Putamen (tissue), 1 donor: ENCODE measurements at places on chromosomes 2 and 18.

GRCh38 chr18:61337527-61337926 is 4.3 kb downstream of the CDH20 start:
- no peak for DNase-seq

- no peak for DNase-seq
Measured at GRCh38 chr18:25140124-25140961, 211.6 kb downstream of the ZNF521 start.

GRCh38 chr2:1742681-1743395 is 1.5 kb downstream of the PXDN start:
- DNase-seq = no peak

DNA sequence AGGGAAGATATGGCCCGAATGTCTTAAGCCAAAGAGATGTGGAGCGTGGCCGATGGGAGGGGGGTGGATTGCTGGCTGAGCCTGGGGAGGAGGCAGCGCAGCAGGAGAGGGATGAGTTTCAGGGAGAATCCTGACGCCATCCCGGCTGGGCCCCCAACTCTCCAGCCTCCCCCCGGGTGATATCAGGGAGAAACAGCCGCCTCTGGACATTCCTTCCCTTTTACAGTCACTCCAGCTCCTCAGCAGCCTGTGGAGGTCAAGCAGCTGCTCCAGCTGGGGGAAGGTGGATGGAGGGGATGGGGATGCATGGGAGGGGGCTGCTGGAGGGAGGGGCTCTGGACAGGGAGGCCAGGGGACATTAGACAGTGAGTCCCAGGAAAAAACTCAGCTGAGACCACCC is 9.5 kb upstream of the DES start:
- DNase-seq = no peak

DNA sequence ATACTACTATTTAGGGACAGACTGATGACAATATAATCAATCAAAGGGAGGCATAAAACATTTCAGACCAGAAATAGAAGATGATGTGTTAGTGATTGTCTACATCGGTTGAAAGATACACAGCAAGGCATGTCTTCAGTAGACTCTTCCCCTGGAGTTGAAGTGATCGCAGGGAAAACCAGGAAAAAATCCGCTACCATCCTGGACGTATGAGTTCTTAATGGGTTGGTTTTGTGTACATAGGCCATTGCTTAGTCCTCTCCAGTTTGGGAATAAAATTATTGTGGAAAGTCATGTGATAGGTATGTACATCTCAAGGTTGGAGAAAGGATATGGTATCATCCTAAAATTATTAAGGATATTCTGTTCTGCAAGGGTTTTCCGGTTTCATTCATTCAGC is 4.3 kb downstream of the APCDD1 start:
- no peak for DNase-seq

GRCh38 chr18:54255141-54255540 is 14.2 kb upstream of the POLI start:
- DNase-seq = no peak

- DNase-seq = no peak
Measured at GRCh38 chr2:31693882-31694281, 113.1 kb upstream of the SRD5A2 start.
